ENCODE measurements at places on chromosomes 6 and 20.

GRCh38 chr6:28082939-28083338, 2.6 kb downstream of the ZNF165 start:
- no peak for DNase-seq

- no peak for DNase-seq
Measured at GRCh38 chr6:124294574-124295200, 491.0 kb downstream of the NKAIN2 start.

DNA sequence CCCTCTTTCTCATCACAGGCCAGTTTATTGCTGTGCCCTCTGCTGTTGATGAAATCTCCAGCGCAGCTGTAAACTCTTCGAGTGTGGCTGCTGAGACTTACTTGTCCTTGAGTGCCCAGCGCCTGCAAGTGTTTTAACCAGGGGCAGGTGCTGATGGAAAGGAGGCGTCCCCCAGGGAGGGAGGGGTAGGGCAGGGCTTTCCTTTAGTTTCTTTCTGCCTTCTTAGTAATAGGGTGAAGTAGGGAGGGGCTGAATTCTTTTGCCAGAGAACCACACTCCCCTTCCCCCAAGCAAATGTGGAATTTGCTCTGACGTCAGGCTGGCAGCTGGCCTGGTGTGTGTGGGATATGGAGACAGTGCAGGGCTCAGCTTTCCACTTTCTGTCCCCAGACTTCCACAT, 61.2 kb downstream of the IGF2R start:
- peak; percentile 86 for DNase-seq

GRCh38 chr6:28269492-28269891, 2.5 kb downstream of the ZSCAN26 start:
- DNase-seq, result no peak

DNA sequence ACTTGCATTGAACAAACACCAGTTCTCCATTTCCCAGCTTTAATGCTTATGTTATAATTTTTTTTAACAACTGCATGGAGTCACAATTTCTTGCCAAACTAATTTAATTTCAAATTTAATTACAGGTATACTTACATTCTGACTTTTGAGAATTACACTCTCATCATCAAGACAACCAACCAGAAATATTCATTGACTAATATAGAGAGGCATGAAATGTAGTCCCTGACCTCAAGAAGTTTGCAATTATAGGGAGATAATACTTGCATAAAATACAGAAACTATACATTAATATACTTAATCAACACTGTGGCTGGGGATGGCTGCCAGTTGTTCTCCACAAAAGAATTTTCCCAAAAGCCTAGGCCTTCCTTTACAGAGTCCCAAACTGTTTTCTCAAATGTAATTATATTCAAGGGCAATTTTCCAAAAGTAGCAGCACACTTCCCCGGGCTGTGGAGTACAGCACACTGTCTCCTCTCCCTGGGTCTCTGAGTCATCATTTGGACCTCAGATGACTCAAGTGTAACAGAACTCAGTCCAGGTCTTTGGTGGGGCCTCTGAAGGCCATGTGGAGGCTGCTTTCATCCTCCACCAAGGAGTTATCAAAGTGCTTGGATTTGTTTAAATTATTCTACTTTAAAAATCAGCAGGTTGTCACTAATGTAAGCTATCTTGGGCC, 114.1 kb downstream of the KIF16B start:
- DNase-seq, result peak; percentile 27
